ENCODE measurements at places on chromosomes 13 and 19.

DNA sequence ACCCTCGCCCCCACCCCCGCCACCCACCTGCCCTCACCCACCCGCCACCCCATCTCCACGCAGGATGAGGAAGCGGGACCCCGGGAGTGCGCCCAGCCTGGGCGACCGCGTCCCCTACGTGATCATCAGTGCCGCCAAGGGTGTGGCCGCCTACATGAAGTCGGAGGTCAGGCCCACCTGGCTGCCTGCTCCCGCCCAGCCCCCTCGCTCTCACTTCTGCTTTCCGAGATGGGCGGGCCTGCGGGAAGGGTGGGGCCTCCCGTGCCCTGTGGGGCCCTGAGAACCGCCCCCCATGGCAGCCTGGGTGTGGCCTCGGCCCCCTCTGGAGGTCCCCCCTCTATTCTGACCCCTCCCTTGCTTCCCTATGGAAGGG lies 3.1 kb upstream of the SPIB start:
- peak; percentile 36 for DNase-seq

DNA sequence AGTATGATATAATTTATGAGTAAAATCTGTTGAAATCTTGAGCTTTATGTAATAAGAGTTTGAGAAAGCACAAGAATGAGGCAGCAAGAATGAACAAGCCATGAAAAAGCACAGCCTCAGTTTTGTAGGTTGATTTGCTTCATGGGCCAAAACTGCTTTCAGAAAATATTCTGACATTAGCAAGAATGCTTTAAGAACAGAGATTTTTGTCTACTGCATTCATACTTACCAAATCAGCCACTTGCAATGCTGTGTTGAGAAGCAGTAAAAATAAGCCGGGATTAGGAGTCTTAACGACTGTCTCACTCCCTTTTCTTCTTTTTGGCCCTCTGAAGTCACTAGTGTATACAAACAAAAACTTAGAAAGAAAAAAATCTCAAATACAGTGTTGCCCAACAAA lies 114.5 kb downstream of the POSTN start:
- no peak for DNase-seq

DNA sequence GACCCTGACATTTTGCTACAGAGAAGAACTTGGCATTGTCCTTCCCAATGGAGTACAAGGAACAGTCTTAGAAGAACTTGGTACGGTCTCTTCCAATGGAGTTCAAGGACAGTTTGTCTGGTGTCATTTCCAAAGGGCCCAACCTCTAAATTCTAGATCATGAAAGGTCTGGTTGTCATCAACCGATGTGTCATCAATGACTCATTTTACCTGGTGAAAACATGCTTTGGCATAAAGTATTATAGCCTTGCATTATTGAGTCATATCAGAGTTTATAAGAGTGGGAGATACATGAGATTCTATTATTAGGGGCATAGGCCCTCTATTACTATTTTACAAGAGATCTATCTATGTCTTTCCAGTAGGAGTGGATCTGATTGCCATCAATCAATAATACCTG lies 4.3 kb downstream of the CYP2B6 start:
- DNase-seq: no peak

- DNase-seq: no peak
Measured at GRCh38 chr13:43134868-43135267, 111.5 kb downstream of the DNAJC15 start.

DNA sequence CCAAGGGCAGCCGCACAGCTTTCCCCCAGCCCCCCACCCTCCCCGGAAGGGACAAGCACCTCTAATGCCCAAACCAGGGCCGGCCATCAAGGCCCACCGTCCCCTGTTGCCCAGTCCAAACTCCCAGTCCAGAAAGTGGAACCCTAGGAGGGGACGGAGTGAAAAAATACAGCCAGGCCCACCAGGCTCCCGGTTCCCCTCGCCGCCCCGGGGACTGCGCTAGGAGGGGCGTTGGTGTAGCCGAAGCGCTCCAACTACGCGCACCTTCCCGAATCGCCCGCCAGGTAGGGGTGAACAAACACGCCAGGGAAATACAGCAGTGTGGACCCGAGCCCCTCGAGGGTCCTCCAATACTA lies 1.3 kb downstream of the KLF16 start:
- DNase-seq: no peak

DNA sequence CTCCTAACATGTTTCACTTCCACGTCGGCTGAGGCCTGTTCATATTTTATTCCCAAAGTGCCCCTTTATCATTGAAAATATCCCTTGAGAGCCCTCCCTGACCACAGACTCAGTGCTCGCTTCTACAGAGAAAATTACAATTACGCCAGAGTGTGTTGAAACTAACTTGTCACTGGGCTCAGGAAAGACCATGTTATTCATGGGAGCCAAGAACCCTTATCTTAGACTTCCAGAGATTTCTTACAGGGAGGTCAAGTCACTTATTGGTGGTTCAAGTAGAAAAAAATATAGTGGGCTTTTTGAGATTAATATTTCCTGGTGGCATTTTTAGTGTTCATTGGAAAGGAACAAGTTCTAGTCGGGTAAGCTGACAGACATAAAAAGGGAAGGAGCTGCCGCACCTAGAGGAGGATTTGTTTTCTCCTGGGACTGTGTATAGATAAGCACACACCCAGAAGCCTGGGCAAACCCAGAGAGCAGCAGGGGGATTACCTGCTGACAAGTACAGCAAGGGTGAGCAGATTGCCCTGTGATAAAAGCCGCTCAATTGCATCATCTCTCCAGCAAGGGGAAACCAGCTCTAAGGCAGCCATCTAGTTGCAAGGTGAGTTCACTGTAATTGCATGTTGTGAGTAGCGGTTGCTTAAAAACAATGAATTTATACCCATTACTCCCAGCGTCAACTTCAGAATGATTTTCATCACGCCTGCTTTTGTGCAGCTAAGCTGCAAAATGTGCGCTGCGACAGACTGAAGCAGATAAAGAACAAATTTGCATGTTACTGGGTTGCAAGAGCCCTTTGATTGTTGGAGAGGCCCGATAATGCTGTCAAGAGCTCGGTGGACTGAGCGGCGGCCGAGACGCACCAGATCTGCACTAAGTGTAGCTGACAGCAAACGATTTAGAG lies 46.2 kb downstream of the DCT start:
- no peak for DNase-seq

DNA sequence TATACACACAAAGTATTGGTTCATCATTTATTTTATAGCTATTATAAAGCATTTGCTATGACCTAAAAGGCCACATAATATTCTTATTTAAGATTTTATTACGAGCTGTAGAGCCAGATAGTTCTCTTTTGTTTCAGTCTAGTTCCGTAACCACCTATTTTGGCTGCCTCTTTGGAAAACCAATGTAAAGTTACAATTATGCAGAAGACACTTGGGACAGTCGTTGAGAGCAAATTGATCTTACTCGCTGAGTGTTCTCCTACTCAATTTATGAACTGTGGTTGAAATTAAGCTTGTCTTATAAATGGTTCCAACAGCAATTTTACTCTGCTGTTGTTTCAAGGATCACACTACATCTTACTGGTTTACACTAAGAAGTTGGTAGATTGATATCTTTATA lies 122.3 kb downstream of the SLC7A1 start:
- DNase-seq: no peak

- DNase-seq: no peak
Measured at GRCh38 chr13:38664906-38665305, 22.0 kb upstream of the FREM2 start.

- DNase-seq: no peak
Measured at GRCh38 chr19:9070066-9070465, 16.8 kb upstream of the OR1M1 start.

- DNase-seq: no peak
Measured at GRCh38 chr13:48842316-48842715, 133.4 kb upstream of the FNDC3A start.

- no peak for DNase-seq
Measured at GRCh38 chr13:71803066-71803465, 63.9 kb downstream of the DACH1 start.

DNA sequence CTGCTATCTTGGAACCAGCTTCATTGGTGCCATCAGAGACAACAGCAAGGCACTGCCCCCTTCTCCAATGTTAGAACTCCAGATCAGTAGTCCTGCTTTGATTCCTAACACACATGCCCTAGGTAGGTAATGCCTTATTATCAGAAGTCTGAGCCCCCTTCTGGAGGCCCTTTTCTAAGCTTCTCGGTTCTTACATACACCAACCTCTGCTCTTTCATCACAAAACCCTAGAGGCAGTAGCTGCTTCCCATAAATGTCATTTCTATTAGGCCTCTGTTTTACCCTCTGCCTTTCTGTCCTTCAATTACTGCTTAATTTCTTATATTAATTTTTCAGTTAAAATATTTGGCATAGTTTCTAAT lies 65.3 kb upstream of the KLHL1 start:
- no peak for DNase-seq

DNA sequence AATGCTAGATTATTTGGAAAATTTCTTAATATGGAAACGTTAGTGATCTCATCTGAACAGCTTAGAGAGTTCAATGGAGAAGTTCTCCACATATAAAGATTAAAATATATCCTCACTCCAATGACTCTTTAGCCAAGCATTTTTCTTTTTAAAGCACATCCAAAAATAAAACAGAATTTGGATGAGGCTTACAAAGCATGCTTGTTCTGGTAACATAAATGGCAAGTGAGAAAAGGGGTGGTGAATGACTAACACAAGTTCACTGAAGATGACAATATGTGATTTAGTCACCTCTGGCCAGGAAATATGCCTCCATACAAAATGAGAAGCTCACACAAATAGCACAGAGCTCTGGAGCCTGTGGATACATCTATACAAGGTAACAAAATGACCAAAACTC lies 253.0 kb downstream of the PCDH20 start:
- no peak for DNase-seq
